Trophoblast cell (in vitro differentiated cells and primary cell): ENCODE measurements at places on chromosomes 5 and 9.
A peak's percentile ranks its signal among the peaks of the same experiment; 100 is the strongest.

- no peak for DNase-seq
These were observed 187.4 kb downstream of the AGTPBP1 start for GRCh38 chr9:85554349-85554748.

DNA sequence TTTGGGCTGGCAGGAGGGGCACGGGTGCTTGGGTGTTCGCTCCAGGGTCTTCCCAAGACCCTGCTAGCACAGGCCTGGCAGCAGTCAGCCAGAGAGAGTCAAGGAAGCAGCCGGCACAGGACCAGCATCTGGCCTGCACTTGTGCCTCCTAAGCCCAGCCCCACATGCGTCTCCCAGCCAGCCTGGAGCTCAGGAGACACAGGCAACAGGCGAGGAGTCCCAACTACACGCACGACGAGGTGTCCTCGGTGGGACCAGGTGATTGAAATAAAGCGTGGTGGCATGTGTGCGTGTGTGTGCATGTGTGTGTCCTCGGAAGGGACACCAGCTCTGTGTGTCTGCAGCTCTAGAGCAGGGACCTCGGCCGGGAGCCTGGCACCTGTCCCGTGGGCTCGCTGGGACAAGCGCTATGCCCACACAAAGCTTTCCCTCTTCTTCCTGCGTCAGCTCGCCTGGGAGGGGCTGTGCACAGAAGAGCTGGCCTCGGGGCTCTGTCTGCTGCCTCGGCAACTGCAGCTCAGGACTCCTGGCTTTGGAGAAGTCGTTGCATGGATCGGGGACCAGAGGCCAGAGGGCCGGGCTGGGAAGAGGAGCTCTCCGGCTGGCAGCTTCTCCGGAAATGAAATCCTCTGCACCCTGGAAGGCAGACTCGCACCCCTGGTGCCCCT is 14.7 kb upstream of the SLC9A3 start:
- no peak for DNase-seq

DNA sequence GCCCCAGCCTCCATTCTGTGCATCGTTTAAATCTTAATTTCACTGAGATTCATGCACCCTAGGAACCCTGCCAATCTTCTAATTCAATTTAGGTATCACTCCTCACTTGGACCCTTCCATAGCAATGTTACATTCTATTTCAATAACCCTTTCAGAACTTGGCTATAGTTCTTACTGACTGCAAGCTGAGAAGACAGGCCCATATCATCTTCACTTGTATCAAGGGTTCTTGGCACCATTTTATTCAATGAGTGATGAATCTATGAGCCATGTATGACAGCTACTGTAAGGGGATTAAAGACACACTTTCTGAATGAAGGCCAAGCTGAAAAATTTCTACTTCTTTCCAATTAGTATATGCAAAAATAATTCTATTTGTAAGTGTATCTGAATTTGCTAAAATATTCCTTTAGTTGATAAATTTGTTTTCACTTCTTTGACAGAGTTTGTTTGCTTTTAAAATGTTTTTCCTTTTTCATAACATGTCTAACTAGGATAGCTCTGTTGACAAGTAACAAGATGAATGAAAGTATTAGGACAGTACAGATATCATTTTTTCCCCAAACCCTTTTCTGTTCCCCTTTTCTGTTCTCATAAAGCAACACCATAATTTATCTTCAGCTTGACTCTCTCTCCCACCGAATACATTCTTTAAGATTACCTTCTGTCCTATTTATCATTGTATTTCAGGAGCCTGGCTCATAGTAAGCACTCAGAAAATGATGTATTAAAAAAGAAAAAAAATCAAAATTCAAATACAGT is 9.6 kb downstream of the ITGA2 start:
- no peak for DNase-seq

DNA sequence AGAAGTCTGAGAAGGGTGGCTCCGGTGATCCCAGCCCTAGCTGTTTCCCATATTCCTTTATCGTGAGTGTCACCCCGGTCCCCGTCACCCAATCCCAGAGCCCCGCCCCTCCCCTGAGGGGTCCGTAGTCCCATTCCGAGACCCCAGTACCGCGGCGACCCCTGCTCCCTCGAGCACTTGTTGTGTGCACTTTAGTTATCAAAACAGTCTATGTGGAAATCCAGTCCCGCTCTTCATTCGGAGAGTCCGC is 223 bp downstream of the LRSAM1 start:
- DNase-seq, result no peak

GRCh38 chr5:61620699-61621182 is 288.7 kb downstream of the ZSWIM6 start:
- no peak for DNase-seq

- DNase-seq, result no peak
These were observed 8.6 kb downstream of the GCNT4 start for GRCh38 chr5:75043633-75044264.

DNA sequence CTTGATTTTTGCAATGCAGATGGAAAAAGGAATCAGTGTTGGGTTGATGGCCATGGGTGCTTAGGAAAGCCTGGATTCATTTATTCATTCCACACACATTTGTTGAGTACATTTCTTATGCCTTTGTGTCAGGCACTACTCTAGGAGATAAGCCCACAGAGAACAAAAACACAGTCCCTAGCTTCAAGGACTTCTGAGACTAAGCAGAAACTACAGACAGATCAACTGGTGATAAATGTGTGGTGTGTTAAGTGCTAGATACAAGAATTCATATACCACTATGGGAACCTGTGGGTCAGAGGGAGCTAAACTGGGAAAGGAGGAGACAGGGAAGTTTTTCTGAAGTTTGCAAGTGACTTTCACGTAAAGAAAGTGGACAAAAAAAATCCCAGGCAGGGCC is 119.9 kb downstream of the CEMIP2 start:
- DNase-seq, result no peak

- no peak for DNase-seq
These were observed 30.0 kb downstream of the TNPO1 start for GRCh38 chr5:72846483-72846882.

- DNase-seq, result peak; percentile 91
These were observed 502.7 kb downstream of the NR2F1-AS1 start for GRCh38 chr5:93078082-93079038.

- no peak for DNase-seq
These were observed 172.3 kb downstream of the GNA14 start for GRCh38 chr9:77475641-77476473.

DNA sequence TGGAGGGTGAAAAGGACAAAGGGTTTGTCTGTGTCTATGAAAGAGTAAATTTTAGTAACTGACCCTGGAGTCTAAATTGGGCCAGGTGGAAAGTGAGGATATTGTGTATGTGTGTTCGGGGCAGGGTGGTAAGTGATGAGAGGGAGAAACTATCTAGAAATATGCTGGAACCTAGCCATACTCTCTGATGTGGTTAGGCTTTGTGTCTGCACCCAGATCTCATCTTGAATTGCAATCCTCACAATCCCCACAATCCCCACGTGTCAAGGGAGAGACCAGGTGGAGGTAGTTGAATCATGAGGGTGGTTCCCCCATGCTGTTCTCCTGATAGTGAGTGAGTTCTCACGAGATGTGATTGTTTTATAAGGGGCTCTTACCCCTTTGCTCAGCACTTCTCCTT is 60.6 kb downstream of the COMMD10 start:
- DNase-seq, result no peak

DNA sequence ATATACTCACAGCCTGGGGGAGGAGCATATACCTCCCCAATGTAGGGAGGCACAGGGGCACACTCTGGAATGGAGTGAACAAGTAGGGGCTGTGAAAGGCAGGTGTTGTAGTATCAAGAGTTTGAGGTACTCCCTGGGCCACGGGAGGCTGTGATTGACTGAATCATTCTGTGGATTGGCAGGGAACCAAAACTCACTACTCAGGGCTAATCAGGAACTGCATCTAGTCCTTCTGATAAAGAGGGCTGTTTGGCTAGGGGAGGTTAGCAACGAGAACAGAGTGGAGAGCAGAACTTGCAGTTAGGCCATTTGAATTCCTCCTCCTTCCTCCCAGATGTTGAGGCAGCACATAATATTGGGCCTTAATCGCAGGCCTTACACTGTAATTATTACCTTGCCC is 369.2 kb upstream of the MPDZ start:
- no peak for DNase-seq

DNA sequence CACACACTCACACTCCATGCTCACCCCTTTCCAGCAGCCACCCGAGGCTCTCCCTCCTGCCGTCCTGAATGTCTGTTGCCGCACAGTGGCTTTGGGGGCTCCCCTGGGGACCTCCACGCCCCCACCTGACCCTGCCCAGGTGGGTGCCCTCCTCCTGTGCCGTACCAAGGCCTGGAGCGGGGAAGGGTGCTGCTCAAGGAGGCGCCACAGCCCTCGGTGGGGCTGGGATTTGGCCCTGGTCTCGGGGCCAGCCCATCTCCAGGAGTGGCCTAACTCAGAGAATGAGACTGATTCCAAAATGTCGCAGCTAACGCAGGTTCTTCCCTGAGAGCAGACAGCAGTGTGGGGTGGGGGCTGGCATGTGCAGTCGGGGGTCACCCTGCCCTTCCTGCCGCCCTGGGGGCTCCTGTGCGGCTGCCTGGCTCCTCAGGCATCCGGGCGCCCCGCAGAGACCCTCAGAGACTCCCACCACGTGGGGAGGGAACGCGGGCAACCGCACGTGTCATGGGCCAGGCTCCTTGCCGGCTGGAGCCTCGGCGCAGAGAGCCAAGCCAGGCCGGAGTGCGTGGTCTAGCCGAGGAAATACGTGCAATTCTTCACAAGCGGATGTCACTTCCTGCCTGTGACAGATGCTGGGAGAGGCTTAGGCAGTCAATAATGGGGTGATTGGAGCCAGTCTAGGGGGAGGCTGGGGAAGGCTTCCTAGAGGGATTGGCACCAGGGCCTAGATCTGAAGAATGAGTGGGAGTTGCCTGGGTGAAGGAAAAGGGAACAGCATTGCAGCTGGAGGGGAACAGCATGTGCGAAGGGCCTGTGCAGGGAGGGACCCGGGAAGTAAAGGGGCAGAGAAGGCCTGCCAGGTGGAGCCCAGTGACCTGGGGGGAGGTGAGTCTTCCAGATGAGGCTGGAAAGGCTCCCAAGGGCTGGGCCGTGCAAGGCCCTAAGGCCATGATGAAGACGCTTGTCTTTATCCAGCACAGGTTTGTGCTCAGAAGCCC is 44.1 kb downstream of the C9orf50 start:
- no peak for DNase-seq

DNA sequence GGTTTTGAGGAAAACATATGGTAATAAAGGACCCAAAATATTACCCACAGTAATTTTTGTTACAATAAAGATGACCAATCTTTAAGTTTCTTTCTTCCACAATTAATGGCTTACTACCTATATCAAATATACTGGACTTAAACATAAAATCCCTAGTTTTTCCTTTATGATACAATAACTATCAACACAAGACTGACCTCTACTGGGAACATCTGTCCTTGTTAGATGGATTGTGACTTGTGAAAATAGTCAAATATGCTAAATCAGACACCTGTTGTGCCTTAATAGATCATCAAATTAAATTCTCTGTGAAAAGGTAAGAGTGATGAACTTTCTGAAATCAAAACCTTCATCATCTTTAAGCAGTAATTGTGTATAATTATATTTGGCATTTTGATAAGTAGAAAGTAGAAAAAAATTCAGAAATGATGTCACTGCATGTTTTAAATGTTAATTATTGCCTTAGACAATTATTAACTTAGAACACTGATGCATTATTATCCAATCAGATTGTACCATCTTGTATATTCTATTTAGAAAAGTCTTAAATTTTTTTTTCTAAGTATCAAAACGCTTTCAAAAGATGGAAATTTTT is 113.6 kb downstream of the DEPDC1B start:
- peak; percentile 38 for DNase-seq

- peak; percentile 50 for DNase-seq
These were observed 32.2 kb upstream of the PAM start for GRCh38 chr5:102722931-102723330.

DNA sequence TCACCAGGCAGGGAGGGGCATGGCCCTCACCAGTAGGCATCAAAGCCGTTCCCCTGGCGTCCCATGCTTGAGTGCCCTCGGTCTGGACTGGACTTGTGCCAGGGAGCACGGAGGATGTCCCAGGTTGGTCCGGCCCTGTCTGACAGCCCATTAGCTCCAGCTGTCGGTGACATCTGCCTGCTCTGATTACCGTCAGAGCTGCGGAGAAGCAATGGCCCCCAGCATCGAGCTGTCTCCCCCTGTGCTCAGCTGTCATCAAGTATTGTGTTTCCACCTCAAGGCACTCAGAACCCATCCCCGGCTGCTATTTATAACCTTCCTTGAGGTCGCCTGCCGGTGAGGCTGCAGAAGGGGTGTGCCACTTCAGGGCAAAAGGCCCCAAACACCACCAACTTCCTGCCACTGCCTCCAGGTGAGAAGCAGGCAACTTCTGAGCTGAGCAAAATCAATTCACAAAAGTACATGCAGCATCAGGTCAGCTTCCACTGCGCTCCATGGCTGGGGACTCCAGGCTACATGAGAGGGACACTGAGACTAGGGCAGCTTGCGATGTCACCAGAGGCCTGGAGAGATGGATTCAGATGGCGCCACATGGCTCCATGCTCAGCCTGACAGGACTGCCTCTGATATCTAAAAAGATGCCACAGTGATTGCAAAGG is 142.7 kb downstream of the C5orf15 start:
- no peak for DNase-seq

GRCh38 chr9:37639109-37639762 is 11.5 kb upstream of the FRMPD1 start:
- peak; percentile 87 for DNase-seq

- DNase-seq, result peak; percentile 80
These were observed 33.2 kb upstream of the DMXL1 start for GRCh38 chr5:119037496-119038215.
